ENCODE measurements at places on chromosomes 3 and 15.
A peak's percentile ranks its signal among the peaks of the same experiment; 100 is the strongest.

GRCh38 chr3:197209366-197210260 lies 88.8 kb downstream of the DLG1 start:
- DNase-seq = no peak

- no peak for DNase-seq
Observed at GRCh38 chr3:119304201-119304713, 10.1 kb downstream of the ARHGAP31 start.

GRCh38 chr3:127637971-127638370 lies 9.0 kb downstream of the PODXL2 start:
- DNase-seq = no peak

DNA sequence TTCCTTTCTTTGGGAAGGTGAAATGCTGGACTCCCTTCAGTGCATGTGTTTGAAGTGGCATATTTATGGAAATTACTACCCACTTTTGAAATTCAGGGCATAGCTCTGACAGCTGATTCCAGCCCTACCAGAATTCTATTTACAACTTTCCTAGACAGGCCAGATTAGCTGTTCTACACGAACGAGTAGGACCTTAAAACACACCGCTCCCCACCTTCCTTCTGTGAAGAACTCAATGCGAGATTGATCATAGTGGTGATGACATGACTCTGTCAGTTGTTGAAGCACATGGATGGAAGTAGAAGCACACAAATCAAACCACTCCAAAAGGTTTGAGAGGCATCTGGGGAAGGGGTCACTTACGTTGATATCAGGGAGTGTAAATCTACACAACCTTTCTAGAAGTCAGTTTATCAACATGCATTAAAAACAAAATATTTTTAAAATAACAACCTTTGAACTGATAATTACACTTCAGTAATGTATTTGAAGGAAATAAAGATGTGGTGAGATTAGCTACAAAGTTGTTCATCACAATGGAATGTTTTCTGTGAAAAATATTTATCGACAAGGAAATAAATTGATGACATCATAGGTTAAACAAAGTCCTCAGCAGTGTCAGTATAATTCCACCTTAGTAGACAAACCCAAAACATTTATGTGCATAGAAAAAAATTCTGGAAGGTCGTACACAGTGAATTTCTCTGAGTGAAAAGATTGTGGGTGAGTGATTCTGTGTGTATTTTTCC lies 29.8 kb downstream of the RARB start:
- no peak for DNase-seq

GRCh38 chr3:152591515-152591914 lies 243.4 kb upstream of the P2RY1 start:
- no peak for DNase-seq

DNA sequence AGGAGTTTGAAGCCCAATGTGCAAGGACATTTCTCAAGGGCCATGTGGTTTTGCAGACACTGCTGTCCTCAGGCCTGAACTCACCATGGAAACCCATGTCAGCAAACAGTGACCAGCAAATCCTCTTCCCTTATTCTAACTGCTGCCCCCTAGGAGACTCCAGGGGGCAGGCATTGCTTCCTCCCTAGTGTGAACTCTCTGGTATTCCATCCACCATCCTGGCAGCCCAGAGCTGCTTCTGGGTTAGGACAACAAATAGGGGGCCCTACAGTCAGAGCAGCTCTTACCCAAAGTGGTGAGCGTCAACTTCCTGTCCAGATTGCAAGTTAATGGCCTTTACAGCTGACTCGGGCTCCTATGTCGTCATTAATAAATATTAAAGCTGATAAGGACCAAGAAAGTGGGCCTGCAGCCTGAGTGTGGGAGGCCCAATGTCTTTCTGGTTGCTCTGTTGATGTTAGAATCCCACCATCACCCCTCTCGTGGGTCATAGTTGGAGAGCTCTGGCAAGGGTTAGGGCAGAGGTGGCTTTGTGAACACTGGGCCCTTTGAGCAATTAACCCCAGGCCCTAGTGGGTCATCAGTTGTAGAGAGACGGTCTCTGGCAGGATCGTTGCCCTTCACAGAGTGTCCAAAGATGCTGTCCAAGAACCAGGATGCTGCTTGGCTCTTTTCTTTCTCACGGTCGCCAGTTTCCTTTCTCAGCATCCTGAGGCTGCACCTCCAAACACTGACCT lies 41.5 kb downstream of the TGM4 start:
- no peak for DNase-seq

DNA sequence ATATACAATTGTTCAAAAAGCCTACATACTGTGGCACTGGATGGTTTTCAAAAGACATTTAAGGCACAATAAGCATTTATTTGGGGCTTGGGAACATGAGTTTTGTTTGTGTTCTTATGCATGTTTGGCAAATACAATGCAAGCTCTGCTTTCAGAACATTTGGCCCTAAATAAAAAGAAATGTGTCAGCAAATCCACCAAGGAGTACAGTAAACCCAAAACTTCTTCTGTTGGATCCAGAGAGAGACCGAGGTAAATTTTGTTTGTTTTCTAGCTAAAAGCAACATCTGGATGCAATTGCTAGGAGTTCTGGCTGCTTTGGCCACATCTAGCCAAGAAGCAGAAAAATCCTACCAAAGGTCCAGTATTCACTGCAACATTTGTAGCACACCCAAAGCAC lies 168.8 kb downstream of the DCLK3 start:
- no peak for DNase-seq

DNA sequence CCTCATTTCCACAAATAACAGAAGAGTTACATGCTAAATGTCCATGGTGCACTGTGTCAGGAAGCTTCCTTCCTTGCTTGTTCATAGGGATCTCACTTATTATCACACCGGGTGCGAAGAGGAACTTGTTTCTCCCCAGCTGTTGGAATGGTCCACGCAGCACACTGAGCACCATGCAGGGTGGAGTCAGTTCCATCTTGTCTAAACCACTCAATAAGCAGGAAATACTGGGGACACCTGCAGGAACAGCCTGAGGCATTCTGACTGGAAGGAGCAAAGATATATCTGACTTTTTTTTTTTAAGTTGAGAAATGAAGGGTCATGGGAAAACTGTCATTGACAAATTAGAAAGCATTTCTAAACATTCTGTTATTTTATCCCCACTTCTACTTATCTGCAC lies 70.0 kb upstream of the WDR72 start:
- DNase-seq = no peak

DNA sequence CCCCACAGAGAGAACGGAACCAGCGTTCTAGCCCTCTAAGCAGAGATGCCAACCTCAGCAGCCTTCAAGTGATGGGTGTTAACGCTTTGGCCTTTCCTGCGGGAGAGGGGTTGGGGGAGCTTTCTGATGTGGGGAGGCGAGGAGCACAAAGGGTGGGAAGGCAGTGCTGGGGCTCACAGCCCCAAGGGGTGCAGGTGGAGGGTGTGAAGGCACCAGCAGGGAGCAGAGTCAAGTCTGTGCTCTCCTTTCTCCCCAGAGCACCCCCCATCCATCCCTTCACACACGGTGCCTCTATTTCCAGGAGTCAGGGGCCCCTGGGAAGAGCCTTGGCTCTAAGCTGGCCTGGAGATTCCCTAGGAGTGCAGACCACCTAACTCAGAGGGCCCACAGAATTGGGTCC lies 4.1 kb downstream of the C15orf62 start:
- DNase-seq = no peak

DNA sequence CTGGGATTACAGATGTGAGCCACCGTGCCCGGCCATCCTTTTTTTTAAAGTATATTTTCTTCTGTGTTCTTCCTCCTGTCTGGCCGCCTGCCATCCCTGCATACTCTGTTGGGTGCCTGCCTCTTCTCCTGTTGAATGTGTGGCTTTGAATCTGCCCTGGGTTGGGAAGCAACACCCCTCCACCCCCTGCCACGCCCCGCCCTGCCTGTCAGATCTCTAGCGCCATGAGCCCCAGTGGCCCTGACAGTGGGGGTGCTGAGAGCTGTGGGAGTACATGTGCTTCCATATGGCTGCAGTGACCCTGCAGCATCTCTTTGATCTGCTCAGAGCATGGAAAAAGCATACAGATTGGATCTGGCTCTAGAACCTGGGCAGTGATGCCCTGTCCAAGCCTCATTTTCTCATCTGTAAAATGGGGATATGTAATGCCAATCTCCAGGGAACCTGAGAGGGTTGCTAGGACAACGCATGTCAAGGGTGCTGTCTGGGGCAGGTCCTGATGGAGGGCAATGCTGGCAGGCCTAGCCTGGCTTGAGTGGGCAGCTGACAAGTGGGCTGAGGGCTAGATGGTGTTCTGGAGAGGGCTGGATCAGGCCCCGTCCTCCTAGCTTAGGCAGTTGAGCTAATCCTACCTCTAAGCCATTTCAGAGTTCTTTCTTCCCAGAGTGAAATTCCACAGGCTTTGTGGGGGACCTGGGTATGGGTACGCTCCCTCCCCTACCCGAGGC lies 23.9 kb downstream of the CCDC13 start:
- no peak for DNase-seq

DNA sequence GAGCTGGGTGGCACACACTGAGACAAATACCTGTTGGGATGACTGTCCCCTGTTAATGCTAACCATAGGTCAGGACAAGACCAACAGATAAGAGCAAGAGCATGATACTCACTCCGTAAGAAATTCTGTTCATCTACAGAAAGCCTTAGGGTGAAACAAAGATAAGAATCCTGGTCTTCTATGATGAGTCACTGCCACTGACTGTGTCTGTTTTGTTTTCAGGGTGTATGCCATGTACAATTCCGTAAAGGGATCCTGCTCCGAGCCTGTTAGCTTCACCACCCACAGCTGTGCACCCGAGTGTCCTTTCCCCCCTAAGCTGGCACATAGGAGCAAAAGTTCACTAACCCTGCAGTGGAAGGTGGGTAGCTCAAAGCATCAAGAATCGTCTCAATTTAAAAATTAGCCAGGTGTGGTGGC lies 141.1 kb downstream of the GHSR start:
- no peak for DNase-seq

DNA sequence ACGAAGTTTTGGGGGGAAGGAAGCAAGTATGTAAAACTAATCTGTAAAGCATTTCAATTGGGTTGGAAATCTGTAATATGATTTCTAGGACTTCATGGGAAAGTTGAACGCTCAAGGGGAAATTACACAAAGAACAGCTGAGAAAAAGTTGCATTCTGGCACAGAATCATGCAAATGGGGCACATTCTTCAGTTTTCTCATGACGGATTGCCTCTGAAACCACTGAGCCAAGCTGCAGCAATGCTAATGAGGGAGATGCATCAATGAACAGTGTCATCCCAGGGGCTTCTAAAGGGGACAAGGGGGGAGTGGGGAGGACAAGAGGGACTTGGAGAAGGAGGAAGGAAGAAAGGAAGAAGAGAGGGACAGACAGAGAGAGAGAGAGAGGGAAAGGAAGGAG lies 291.4 kb upstream of the ATP11B start:
- DNase-seq = no peak

GRCh38 chr15:82530606-82531379 lies 9.5 kb downstream of the RPS17 start:
- peak; percentile 52 for DNase-seq

- DNase-seq = no peak
Observed at GRCh38 chr3:123261666-123262065, 59.9 kb downstream of the SEC22A start.

- DNase-seq = no peak
Observed at GRCh38 chr3:101962055-101962454, 112.7 kb downstream of the NFKBIZ start.

- no peak for DNase-seq
Observed at GRCh38 chr3:55364421-55364820, 122.7 kb downstream of the WNT5A start.

DNA sequence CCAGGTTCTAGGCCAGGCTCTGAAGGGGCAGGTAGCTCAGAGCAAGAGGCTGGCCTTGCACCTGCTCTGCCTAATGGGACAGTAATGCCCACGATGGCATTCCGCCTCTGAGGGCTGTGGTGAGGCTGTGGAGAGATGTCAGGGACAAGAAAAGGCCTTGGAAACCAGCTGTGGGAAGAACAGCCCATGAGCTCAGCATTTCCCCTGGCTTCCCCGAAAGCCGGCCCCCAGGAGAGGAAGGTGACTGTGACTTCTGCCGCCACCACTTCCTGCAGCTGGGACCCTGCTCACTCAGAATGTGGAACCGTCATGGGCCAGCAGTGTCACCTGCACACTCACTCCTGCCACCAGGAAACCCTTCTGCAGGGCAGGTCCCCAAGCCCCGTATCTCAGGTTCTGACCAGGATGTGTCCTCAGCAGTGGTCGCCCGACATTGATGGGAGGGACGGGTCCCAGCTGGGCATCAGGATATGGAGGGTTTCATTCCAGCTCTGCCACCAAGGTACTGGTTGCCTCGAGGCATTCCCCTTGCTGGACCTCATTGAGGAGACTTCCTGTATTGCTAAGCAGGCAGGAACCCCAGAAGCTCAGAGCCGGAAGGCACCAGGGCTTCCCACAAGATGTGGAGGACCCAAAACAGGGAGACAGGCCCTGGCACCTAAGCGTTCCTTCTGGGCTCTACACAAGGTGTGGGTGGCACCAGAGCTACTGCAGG lies 30.7 kb downstream of the SEMA7A start:
- no peak for DNase-seq

DNA sequence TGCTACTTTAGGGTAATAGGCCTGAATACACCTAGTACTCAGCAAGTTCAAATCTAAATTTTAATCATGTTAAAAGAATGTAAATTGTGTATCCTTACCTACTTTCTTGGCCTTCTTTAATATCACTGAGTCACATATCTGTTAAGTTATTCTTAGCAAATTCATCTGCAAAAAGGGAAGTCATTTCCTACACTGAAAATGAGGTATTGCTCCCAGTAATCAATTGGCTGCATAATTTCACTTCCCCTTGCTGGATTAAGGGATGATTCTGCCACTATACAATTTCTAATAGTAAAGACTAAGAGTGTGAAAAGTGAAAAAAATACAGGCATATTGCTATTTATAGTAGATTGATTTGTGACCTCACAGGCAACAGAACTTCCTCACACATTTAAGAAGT lies 47.8 kb downstream of the CCDC54 start:
- DNase-seq = no peak

DNA sequence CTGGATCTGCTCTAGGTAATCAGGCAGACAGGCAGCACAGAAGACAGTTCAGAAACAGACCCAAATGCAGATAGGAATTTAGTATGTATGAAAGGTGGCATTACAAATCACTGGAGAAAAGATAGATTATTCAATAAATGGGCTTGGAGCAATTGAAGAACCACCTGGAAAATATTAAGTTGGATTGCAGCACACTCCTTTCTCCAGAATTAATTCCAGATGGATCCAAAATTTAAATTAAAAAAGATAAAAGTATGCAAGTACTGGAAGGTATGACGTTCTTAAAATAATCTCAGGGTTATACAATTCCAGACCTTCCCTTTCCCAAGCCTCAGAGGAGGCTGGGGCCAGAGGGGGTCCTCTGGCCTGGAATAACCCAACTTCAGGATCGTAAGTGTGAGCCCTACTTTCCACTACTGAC lies 32.5 kb downstream of the HRH1 start:
- DNase-seq = no peak

- no peak for DNase-seq
Observed at GRCh38 chr3:56633602-56634535, 49.2 kb downstream of the TASOR start.
